ENCODE measurements at places on chromosomes 12 and 14.

DNA sequence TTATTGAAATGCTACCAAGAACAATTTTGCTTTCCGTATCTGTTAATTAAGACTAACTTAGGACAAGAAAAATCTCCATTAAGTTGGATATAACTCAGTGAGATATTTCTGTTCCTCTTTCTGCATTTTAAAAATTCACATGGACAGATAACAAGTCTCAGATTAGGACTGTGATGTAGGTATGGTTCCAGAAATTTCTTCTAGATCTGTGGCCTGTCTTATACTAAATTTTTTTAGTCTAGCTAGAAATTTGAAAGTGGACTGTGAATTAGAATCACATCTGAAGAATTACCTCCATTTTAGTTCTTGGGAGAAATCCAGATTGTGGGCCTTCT, 41.6 kb downstream of the USP15 start:
- DNase-seq, result no peak

- no peak for DNase-seq
Observed at GRCh38 chr12:27552886-27553560, 29.0 kb downstream of the PPFIBP1 start.

DNA sequence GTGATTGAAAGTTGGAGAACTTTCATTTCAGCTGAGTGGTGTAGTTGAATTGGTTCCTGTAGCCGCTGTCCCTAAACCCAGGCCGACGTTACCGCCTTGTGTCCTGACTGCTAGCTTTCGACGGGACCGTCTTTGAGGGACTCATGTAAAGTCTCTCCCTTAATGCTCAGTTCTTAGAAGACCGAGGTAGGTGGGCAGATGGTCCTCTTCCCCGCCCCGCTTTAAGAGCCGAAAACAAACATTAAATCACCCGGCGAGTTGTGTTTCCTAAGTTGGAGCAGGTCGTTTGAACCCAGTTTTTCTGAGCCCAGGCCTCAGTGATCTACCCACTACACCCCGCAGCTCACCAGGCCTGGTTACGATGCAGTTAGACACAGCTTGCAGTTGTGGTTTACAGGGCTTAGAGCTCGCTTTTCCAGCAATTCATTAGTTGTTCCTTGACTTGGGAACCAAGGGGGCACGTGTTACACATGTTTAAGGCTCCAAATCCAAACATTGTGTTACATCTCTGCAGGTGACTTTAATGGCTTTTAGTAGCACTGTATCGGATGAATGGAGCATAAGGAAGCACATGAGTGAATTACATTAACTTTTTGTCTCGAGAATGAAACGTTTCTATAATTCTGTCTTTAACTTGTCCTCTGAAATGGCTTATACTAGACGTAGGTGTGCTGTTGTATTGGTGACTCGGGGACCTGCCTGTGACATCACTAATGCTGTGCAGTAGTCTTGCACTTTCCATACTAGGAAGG, 790 bp downstream of the NEDD1 start:
- no peak for DNase-seq

GRCh38 chr12:26595806-26596205, 237.2 kb downstream of the ITPR2 start:
- DNase-seq, result no peak

DNA sequence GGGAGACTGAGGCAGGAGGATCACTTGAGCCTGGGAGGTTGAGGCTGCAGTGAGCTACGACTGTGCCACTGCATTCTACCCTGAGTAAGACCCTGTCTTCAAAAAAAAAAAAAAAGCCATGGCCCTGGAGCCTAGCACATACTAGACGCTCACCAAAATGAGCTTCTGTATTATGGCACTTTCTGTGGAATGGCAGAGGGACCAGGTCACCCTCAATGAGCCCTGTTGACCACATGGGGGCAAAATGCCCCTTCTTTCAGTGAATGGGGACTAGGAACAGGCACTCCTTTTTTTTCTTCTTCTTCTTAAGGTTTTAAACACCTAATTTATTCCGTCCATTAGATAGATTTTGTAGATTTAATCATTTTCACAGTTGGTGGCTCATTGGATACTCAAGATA, 50.5 kb downstream of the FAM222A start:
- DNase-seq, result no peak

GRCh38 chr12:116365114-116365513, 87.6 kb upstream of the MED13L start:
- DNase-seq, result no peak

GRCh38 chr14:102088012-102088792, 1.4 kb upstream of the HSP90AA1 start:
- DNase-seq, result no peak

GRCh38 chr12:116425256-116426193, 133.7 kb upstream of the MAP1LC3B2 start:
- no peak for DNase-seq

DNA sequence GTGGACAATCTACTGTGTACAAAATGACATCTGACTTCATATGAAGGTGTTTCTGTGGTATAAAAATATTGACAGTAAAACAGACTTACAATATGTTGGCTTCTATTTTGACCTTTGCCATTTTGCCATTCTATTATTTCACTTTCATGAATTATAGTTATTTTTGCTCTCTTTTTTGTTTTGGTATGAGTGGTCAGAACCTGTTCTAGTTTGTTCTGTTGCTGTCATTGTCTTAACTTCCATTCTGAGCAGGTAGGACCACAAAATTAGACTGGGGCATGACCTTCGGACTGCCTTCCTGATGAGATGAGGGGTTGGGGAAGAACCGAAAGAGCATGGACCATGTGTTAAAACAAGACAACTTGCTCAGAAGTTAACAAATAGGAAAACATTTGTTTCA, 36.5 kb upstream of the IFNG-AS1 start:
- DNase-seq, result no peak

DNA sequence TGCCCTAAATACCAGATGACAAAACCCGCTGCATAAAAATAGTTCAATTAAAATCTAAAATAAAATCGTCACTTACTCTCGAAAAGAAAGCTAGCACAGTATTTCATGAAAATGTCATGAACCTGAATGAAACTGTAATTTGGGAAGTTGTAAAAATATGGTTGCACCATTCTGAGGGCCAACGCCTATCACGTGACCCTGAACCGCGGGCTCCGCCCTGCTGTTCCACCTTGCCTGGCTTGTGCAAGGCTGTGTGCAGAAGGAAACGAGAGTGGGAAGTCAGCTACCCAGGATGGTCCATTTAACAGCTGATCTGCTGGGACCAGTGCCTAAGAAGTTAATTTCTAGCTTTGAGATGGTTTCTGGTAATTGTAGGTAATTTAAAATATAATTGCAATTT, 91.7 kb upstream of the BMP4 start:
- DNase-seq, result no peak

DNA sequence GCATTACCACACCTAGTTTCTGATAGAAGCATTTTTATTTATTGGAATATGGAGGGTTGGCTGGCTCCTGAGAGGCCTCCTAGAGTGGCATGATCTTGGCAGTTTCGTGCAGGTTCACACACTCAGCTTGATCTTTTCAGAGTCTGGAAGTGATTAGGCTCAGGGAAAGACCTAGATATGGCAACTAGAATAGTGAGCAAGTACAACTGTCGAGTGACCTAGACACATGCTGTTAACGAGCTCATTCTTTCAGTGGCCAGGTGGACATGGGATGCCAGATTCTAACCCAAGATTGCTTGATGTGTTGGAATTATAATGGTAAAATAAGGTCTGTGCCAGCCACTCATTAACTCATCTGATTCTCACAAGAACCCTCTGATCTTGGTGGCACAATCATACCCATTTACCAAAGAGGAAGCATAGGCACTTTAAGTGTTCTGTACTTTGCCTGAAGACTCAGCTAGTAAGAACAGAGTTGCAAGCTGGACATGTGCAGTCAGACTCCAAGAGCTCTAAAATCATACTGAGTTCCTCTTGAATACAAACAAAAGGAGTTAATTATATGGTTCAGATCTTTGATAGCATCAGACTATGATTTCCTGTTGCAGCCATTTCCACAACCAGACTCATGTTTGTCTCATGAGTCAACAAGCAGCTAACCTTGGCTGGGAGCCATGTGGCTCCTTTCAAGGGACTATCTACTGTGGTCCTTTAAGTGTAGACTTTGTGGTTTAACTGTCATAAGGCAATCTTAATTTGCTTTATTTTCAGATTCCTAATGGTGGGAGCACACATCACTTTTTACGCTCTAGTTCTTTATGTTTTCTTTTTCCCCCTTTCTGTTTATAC, 144.2 kb downstream of the PLEKHA5 start:
- DNase-seq, result peak; percentile 77

GRCh38 chr14:96783915-96784224, 13.3 kb upstream of the VRK1 start:
- DNase-seq, result no peak

- DNase-seq, result no peak
Observed at GRCh38 chr12:116337312-116337711, 59.8 kb upstream of the MED13L start.
